Central memory CD4-positive, alpha-beta T cell (primary cell): ENCODE measurements at places on chromosomes 3 and 15.

GRCh38 chr3:152403632-152404066 is 134.9 kb downstream of the MBNL1 start:
- DNase-seq = no peak

GRCh38 chr3:143351895-143352608 is 232.5 kb downstream of the CHST2 start:
- no peak for DNase-seq

- no peak for DNase-seq
Observed at GRCh38 chr3:146203776-146204175, 42.8 kb upstream of the PLOD2 start.

GRCh38 chr3:88535563-88535962 is 385.8 kb downstream of the C3orf38 start:
- no peak for DNase-seq

- DNase-seq = no peak
Observed at GRCh38 chr15:23002920-23003319, 22.8 kb upstream of the CYFIP1 start.

- DNase-seq = no peak
Observed at GRCh38 chr15:49830391-49830790, 209.5 kb downstream of the DTWD1 start.

- no peak for DNase-seq
Observed at GRCh38 chr3:47407896-47408838, 27.3 kb downstream of the PTPN23 start.

DNA sequence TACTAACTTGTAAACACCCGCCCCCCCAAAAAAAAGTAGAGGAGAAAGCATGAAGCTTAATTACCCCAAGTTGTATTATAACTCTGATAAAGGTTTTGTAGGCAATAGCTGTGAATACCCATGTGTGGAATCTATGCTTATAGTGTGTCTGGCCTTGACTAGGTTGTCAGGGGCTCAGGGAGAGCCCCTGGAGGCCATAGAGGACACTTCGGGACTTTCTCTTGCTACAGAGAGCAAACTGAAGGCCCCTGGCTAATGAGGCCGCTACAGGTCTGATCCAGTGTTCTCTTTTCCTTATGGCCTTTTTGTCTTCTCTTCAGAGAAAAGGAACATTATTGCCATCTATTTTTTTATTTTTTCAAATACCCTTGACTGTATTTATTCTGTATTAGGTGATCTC is 19.1 kb upstream of the SCAANT1 start:
- DNase-seq = no peak

- peak; percentile 34 for DNase-seq
Observed at GRCh38 chr3:158845765-158846350, 44.0 kb downstream of the MFSD1 start.

DNA sequence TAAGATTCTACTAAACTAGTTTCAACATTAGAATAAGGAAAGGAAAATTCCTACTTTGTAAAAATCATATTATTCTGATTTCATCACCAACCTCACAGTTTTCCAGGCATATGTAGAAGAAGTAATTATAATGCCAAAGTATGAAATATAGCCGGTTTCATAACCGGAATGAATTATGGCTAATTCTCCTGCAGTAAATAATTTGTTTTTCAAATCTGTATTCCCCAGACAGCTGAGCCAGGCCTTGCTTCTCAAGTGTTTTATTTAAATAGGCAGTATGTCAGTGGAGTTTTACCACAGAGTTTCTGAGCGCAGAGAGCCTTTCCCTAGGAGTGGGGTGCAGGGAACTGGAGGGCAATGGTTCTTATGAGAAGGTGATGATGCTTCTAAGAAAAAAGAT is 8.7 kb upstream of the CPA3 start:
- no peak for DNase-seq

DNA sequence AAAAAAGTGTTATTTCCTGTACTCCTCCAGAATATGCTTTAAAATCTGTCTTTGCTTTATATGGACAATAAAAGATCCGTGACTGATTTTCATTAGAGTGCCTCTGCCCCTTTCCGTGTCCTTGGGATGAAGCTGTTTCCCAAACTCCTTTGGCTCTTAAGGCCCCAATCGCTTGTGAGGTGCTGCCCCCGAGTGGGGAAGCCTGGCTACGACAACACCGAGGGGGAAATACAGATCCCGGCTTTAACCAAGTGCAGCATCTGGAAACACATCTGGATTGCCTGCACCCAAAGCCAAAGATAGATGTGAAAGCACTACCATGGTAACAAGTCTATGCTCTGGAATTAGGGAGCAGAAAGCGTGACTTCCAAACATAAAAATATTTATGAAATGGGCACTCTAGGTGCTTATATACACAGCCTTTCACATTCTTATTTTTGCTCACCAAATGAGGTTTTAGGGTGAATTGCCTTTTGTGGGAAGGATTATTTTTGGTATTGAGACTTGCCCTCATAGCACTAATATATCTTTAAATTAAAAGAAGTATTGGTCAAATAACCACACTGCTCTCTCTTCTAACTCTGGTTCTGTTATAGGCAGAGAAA is 40.6 kb upstream of the ADCY5 start:
- DNase-seq = no peak

DNA sequence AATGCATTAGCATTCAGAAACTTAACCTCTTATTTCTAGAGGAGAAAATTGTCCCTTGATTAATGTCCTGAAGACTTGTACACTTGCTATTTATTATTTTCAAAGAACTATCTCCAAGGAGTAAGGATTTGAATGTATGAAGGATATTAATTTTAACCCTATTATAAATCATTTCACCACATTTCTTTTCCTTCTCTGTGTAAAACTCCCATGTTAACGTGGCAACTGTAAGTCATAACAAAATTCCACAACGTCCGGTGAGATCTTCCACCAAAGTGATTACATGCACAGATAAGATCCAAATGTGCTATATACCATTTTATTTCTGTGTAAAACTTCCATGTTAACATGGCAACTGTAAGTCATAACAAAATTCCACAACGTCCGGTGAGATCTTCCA is 229.1 kb upstream of the ARHGEF26 start:
- DNase-seq = no peak

DNA sequence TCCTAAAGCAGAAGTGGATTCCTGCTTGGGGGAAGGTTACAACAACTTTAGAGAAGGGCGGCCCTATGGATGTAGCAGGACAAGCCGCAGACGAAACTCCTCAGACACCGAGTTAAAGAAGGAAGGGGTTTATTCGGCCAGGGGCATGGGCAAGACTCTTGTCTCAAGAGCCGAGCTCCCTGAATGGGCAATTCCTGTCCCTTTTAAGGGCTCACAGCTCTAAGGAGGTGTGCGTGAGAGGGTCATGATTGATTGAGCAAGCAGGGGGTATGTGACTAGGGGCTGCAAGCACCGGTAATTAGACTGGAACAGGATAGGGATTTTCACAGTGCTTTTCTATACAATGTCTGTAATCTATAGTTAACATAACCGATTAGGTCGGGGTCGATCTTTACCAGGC is 879 bp upstream of the PDHB start:
- DNase-seq = no peak

- no peak for DNase-seq
Observed at GRCh38 chr3:157487339-157487738, 15.9 kb downstream of the VEPH1 start.

- DNase-seq = no peak
Observed at GRCh38 chr3:120177151-120177550, 82.9 kb upstream of the GSK3B start.

GRCh38 chr3:4067893-4068292 is 235.3 kb upstream of the SETMAR start:
- DNase-seq = no peak

DNA sequence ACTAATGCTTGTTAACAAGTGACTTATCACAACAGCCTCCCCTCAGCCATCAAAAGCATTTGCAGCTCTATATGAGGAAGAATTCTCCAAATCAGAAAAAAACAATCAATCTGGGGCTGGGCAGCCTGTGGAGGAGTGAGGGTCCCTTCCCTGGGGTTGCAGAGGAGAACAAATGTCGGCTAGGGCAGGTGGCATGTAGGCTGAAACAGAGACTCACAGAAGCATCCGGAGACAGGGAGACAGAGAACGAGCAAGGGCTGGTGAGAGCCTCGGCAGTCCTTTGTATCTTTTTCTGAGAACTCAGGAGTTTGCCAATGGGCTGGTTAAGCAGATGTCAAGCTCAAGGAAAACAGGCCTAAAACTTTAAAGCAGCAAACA is 15.8 kb downstream of the ITGA11 start:
- DNase-seq = no peak

- peak; percentile 27 for DNase-seq
Observed at GRCh38 chr15:67240235-67241131, 14.0 kb downstream of the AAGAB start.

DNA sequence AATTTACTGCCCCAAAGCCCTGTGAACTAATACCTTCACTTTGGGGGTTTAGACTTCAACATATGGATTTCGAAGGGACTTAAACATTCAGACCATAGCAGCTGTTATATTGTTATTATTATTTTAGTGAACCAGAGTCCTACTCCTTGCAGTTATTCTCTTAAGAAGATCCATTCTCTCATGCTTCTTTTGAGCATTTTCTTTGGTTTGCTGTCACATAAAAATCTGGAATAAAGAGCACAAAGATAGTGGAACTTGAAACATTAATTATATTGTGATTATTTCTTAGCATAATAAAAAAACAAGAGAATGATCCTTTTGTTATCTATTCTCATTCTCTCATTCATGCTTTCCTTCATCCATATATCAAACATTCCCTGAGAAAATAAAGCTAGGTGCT is 166.4 kb upstream of the GBE1 start:
- no peak for DNase-seq

GRCh38 chr3:128619146-128619890 is 31.3 kb downstream of the RPN1 start:
- peak; percentile 16 for DNase-seq

DNA sequence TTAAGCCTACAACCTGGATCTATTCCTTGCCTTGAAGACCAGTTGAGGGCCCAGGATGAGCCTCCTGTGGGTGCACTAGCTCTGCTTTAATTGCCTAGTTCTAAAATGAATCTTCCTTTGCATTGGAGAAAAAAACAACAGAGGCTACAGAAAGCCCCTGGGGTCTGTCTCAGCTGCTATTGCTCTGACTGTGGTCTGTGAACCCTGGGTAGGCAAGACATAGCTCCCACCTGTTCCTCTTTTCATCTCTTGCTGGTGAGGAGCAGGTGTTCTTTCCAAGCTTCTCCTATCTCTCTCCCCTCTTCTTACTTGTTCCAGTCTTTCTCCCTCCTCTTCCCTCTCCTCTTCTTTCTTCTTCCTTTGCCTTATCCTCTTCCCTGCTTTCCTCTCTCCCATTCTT is 28.8 kb downstream of the RBP2 start:
- DNase-seq = no peak

DNA sequence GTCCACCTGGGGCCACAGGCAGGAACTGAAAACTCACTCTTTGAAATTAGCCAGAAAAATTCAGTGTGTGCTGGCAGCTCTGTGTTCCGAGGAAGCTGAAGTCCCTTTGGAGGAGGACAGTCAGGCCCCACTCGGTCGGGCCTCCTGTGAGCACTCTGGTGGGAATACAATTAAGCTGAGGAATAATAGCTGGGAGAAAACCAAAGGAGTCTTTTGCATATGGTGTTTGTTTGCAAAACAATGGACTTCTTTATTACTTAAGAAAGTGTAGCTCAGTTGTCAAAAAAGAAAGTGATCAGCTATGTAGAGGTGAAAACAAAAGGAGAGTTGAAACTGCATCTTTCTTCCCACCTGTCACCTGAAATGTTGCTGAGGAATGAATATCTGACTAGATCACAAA is 202.5 kb downstream of the MEIS2 start:
- DNase-seq = no peak

DNA sequence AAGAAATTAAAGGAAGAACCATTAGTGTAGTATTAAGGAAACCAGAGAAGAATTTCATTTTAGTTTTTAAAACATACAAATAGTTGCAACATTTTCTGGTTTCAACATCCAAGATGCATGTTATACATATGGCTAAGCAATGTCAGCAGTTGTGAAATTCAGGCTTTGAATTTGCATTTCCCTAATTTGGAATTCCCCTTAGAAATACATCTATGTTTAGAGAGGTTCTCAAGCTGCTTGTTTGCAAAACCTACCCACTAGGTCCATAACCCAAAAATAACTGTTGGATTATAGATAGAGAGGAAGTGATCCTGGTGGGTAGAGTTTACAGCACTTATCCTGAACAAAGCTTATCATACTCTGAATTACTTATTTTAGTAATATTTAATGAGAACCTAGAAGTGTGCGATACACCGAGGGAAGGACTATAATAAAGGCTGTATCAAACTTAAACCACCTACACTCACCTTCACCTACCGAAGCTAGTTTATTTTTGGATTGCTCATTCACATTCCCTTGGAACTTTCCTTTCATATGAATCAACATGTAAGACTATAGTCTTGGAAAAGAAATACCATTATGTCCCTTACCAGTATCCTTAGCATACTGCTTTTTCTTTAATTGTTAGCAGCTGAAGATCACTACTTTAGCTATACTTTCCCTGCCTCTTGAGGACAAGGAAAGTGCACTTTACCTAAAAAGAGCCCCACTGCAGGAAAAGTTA is 60.6 kb downstream of the CHAC1 start:
- no peak for DNase-seq

DNA sequence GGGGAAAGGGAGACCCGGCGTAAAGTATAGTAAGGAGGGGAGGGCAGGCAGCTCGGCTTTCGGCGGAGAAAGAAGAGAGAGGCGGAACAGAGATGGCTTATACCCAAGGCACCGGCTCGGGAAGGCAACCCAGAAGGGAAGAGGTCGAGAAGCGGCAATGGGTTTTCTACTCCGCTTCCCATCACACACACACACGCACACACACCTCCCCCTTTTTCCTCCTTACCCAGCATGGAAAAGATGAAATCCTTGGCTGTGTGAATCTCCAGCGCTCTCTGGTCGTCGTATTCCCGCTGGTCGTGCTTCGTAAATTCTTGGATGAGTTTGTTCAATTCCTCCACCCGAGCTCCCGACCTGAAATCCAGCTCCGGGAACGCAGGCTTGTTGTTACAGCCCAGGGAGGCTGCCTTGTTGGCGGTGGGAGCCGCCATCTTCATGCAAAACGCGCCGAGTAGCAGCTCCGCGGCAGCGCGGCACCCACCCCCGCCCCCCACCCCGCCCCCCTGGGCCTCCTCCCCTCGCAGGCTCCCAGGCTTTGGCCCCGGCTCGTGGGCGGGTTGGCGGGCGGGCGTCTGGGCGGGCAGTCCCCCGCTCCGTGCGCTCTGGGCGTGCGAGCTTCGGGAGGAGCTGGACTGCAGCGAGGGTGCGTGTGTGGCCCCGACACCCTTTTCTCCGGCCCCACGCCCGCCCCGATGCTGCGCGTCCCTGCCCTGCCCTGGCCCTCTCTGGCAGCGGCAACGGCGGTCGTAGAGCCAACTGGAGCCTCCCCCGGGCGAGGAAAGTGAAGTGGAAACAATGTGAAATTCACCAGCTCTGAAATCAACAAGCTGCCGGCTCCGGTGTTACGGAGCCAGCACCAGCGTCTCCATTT is at the start of gene MB21D2:
TSS of gene MB21D2 (minus strand) at position 453 of the 871 bp plus-strand sequence. CDS start at position 437, 16 bp downstream.
- DNase-seq = peak; percentile 60

DNA sequence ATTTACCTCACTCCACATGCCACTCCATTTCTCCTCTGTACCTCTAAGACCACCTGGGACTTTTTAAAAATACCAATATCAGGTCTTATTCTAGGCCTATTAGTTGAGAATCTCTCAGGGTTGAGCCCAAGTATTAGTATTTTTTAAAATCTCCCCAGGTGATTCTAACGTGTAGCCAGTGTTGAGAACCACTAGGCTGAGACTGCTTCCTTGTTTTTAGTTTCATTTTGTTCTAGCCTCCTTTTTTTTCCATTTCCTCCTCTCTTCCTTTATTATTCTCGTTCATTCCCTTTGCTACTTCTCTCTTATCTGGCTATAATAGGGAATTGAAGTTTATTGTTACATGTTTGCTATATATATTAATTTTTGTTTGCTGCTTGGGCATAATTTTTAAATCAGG is 217.8 kb upstream of the CD96 start:
- DNase-seq = peak; percentile 10

GRCh38 chr15:73787621-73788020 is 34.5 kb upstream of the INSYN1 start:
- DNase-seq = no peak
